ENCODE measurements at places on chromosomes 16 and 17.

DNA sequence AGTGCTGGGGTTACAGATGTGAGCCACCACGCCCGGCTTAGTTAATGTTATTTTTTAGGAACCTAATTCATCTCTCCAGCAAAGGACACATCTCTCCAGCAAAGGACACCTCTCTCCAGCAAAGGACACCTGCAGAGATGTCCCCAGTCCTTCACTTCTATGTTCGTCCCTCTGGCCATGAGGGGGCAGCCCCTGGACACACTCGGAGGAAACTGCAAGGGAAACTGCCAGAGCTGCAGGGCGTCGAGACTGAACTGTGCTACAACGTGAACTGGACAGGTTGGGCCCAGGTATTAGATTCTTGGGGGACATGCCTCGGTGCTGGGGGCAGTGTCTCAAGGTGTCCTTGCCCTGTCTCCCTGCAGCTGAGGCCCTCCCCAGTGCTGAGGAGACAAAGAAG is 4.7 kb downstream of the PFAS start:
- DNase-seq: no peak

DNA sequence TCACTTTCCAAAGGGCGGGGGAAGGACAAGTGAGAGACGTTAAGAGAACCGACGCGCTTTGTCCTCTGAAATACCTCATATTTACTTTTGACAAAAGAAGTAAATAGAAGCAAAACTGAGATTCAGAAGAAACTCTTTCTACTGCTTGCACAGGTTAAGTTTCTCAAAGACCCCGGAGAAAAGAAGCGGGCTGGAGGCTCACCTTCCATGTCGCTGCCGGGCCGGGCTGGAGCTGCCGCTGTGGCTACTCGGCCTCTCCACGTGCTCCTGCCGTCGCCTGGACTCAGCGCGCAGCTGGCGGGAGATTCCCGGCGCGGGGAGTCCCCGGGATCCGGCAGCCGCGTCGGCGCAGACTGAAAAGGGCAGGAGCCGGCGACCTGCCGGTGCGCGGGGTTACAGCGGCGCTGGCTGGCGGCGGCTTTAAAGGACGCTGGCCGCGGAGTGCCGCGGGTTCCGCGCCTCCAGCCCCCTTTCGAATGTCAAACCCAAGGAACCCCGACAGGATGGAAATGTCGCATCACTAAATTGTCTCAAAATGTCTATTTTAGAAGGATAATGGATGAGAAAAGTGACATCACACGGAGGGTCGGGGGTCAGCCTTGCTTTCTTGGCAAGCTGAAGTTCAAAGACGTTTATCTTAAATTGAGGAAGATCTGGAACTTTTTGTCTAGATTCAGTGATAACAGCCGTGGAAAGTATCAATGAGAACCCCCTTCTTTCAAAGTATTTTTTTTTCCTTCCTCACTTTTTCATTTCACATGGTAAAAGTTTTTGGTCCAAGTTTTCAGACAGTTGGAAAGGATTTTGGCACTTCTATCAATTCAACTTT is at the start of gene IKZF3:
Gene IKZF3, minus strand, starts transcription at position 395 of the 829 bp plus-strand sequence. Its CDS starts 186 bp downstream, at position 209.
- DNase-seq: no peak

DNA sequence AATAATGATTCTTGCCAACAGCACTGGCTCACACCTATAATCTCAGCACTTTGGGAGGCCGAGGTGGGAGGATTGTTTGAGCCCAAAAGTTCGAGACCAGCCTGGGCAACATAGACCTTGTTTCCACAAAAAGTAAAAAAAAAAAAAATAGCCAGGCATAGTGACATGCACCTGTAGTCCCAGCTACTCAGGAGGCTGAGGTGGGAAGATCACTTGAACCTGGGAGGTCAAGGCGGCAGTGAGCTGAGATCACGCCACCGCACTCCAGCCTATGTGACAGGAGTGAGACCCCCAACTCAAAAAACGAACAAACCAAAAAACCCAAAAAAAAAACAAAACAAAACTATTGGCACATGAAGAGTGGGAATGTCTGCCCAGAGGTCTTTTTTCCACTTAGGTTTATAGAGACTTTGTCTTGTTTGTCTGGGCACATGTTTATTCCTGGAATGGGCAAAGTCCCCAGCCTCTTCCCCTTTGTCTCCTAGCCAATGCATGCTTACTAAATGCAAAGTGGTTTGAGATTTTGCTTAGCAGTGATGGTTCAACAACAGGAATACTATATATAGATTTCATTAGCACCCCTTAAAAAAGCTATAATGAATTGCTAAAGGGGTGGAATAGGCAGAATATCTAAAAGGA is 25.9 kb downstream of the NMT1 start:
- no peak for DNase-seq

DNA sequence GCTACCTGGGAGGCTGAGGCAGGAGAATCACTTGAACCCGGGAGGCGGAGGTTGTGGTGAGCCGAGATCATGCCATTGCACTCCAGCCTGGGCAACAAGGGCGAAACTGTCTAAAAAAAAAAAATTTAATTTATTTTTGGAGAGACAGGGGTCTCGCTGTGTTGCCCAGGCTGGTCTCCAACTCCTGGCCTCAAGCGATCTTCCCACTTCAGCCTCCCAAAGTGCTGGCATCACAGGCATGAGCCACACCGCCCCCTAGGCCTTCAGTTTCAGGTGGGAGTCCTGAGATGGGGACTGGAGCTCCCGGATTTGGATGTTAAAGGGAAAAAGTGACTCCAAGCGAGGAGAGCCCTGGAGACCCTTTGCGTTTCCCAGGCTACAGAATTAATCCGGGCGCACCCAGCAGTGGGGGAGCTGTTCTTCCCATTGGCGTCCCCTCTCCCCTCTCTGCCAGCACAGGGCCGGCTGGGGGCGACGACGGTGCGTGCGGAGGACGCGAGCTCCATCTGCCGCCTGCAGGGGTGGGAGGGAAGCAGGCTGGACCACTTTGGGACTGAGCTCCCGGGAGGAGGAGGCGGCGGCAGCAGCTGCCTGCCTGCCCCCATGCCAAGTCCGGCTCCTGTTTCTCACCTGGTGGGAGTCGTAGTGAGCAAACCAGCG is 49.3 kb upstream of the USP7 start:
- DNase-seq: no peak

- no peak for DNase-seq
Observed at GRCh38 chr16:20763461-20764232, at the start of gene ACSM3. ACSM3 (plus strand) TSS chr16:20764014; CDS start chr16:20770035, 6,021 bp downstream.

- DNase-seq: peak; percentile 15
Observed at GRCh38 chr17:67800495-67800928, 24.8 kb upstream of the BPTF start.

DNA sequence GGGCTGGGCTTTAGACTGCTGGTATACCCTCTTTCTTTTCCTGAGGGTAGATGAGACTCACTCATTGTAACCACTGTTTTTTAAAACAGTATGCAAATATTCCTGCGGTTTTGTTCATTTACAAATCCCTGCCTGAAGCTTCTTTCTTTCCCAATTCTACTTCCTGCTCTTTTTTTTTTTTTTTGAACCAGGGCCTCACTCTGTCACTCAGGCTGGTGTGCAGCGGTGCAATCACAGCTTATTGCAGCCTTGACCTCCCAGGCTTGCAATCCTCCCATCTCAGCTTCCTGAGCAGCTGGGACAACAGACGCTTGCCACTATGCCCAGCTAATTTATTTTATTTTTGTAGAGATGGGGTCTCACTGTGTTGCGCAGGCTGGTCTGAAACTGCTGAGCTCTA is 8.0 kb upstream of the SULT1A1 start:
- no peak for DNase-seq

DNA sequence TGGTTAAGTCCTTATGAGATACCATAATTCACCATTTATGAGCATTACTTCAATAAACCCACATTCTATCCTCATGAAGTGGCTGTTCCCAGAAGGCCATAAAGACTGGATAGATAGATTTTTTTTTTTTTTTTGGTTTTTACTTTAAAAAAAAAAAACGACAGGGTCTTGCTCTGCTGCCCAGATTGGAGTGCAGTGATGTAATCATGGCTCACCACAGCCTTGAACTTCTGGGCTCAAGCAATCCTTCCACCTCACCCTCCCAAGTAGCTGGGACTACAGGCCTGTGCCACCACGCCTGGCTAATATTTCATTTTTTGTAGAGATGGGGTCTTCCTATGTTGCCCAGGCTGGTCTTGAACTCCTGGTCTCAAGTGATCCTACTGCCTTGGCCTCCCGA is 102.3 kb downstream of the XYLT1 start:
- no peak for DNase-seq

DNA sequence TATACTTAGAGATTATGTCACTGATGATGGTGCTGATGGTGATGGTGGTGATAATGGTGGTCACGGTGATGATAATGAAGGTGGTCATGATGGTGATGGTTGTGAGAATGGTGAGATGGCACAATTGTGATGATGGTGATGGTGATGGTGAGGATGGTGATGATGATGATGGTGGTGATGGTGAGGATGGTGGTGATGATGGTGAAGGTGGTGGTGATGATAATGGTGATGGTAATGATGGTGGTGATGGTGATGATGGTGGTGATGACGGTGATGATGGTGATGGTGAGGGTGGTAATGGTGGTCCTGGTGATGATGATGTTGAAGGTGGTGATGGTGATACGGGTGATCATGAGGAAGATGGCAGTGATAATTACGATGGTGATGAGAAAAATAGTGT is 5.5 kb upstream of the CDT1 start:
- no peak for DNase-seq

DNA sequence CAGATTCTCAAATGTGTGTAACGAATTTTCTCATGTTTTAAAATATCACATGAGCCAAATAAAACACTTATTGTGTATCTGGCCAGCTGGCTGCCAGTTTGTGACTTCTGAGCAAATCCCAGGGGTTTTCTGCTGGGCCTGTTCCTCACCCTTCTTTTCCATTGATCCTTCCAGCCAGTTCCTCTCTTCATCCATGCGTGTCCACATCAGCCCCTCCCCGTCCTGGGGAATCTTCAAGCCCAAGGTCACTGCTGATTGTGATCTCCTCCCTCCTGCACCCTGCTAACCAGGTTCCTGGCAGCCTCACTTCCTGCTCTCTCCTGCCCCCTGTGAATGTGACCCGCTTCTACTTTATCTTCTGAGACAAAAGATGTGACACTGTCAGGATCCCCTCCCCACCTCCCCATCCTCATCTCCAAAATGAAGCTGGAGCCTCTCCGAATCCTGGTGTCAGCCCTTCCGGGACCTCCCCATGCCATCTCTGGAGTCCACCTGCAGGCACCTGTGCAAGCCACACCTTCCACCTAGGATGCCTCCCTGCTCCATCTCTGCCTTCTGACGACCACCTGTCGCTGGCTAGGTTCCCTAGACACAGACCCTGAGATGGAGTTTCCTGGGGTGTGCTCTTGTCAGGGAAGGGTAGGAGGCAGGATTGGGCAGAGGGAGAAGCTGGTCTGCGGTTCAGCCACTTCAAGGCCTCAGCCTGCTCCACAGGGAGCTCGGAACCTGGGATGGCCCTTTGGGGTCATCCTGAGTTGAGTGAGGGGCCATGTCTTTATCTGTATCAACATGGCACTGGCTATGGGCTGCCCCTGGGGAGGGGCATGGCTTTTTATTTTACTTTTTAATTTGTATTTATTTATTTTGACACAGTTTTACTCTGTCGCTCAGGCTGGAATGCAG is 205.1 kb downstream of the KATNIP start:
- peak; percentile 39 for DNase-seq
